ENCODE measurements at places on chromosomes 13 and 19. TPM values are rescaled to one million over a fixed set of nuclear protein-coding genes. Genes with fewer than 3 reads are reported as not detected.
A peak's percentile ranks its signal among the peaks of the same experiment; 100 is the strongest.

NKG7 gene
- not detected for total RNA-seq

METTL21C gene
- not detected for total RNA-seq

DNA sequence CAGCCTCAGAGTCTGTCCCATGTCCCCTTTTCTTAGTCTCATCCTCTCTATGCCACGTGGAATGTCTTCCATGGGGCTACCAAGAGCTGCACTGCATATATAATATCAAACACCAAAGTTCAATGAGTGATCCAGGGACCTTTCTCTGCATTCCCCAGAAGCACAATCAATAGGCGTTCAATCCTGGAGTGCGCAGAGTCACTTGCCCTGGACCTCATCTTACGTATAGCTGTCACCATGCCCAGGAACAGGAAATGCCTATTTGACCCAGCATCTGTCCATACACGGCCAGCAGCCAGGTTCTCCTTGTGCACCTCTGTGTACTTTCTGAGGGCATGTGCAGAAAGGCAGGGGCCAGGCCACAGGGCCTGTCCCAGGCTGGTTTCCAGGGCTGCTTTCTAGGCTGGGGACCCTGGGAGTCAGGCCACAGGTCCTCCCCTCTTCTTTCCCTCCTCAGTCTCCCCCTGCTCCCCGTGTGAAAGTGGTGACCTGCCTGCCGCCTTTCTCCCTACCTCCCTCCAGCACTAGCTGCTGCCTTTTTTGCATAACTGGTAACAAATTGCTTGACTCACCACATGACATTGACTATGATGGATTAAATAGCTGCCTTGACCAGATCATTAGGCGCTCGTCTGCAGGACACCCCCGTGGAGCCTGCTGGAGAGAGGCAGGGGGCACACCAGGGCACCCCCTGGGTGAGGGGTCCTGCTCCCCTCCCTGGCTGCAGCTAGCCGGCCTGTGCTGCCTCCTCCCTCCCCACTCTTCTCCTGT, 222.0 kb downstream of the ZNF536 start:
- no peak for DNase-seq

DNA sequence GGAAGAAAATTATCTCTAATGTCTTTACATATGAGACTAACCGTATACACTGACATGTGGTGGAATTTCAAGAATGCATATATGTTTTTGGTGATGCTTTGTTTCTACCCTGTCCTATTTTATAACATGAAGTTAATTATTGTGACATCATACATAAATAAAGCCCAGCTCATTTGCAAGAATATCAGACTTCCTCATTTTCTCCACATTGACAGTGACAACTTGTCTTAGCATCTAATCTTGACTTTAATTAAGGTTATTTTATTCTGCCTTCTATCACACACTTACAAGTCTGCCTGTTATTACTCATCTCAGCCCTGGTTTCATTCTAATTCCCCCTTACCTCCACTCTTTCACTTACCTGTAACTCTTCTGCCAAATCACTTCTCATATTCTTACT, 140.6 kb upstream of the STARD13 start:
- no peak for DNase-seq

GRCh38 chr19:45100846-45101252, 7.9 kb downstream of the PPP1R37 start:
- DNase-seq = no peak

DNA sequence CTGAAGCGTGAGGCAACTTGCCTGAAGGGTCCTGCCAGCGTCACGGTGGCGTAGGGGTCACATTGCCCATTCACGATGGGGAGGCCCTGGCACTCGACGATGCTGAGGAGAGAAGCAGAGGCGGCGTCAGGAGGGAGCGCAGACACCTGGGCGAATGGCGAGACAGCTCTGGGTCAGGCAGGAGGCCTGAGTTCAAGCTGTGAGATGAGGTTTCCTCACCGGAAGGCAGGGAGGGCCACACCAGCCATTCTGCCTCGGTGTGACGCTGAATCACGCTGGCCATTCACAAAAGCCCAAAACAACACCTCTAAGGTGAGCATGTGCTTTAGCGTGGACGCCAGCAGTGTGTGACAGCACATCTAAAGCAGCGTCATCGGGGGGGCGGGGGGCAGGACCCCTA, 54.0 kb upstream of the C13orf46 start:
- no peak for DNase-seq

- DNase-seq = no peak
Observed at GRCh38 chr13:108980237-108980636, 350.8 kb downstream of the MYO16 start.

- DNase-seq = peak; percentile 78
Observed at GRCh38 chr13:99956473-99957349, 14.9 kb downstream of the ZIC5 start.

DNA sequence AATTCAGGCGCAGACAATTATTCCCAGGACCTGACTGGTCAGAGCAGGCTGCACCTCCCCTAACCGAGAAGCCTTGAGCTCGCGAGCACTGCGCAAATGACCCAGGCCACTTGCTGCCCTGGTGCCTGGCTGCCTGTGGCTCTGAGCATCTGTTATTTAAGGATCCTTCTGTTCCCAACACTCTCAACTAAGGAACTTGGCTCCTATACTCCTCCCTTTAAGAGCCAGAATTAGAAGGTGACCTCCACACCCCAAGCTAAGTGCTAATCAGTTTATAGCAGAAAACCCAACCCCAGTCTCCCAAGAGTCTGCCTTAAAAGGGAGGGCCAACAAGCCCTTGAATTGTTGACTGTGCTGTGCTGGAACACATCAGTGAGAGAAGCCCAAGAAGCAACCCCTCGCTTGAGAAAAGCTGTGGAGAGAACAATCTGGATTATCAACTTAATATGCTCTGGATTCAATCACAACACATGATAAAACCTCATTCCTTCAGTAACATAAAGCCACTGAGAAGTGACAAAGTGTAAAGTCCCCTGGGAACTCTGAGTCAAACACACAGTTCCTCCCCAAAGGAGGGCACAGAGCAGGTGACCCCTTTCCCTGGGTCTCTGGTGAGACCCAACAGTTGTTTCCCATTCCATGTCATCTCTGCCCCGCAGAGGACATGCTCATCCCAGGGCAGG, 14.6 kb downstream of the AKAP8L start:
- peak; percentile 69 for DNase-seq

DNA sequence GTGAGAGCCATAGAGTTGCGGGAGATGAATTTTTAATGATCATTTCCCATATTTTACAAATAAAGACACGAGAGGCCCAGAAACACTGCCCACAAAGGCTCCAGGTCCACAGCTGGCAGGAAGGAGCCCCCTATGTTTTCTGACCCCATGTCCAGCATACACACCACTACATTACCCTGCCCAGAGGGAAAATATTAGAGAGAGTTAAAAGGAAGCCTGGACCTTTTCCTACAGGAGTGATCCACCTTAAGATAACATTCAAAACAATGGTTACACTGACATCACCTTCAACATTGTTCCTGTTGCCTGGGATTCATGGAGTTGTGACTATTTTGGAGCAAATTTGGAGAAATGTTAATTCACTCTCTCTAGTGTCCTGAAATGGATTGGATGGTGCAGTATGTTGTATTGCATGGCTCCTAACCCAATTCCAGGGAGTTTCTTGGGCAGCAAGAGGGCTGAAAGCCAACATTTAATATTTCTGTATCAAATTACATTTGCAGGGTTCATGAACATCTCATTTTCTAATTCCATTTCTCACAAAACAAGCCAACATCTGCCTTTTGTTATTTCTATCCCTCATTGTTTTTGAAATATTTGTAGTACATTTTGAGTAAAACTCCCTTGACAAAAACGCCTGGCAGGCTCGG, 172.5 kb downstream of the DLEU7 start:
- DNase-seq = no peak
